Cortex of kidney (tissue), 1 donor: ENCODE measurements at places on chromosomes 5 and 9.

DNA sequence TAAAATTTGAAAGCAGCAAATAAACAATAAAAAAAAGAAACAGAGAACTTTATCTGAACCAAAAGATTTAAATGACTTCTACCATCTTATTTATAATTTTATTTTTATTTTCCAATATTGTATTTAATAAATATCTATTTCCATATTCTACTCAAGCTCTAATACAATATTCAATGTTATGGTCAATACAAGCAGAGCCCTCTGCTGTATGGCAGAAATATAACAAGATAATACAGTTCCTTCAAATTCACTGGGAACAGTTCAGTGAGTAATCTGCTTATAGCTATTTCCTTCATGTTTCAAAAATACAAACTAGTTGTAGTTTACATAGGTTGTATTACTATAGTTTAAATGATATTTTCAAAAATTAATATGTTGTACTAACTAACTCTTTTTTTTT, 332.7 kb downstream of the PRDM9 start:
- no peak for DNase-seq

- no peak for DNase-seq
Measured at GRCh38 chr5:100780376-100780870, 122.7 kb downstream of the ST8SIA4 start.

DNA sequence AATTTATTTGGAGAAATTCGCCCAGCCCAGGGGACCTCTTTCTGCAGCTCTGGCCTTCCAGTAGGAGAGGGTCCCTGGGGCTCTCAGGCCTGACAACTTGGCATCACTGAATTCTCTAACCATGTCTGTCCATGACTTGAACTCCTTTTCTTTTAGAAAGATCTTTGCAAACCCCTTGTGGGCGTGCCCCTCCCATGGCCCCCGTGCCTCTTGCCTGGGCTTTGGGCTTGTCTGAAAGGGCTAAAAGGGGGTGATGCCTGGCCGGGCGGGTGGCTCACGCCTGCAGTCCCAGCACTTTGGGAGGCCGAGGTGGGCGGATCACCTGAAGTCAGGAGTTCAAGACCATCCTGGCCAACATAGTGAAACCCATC, 3.2 kb upstream of the SQSTM1 start:
- DNase-seq = no peak

DNA sequence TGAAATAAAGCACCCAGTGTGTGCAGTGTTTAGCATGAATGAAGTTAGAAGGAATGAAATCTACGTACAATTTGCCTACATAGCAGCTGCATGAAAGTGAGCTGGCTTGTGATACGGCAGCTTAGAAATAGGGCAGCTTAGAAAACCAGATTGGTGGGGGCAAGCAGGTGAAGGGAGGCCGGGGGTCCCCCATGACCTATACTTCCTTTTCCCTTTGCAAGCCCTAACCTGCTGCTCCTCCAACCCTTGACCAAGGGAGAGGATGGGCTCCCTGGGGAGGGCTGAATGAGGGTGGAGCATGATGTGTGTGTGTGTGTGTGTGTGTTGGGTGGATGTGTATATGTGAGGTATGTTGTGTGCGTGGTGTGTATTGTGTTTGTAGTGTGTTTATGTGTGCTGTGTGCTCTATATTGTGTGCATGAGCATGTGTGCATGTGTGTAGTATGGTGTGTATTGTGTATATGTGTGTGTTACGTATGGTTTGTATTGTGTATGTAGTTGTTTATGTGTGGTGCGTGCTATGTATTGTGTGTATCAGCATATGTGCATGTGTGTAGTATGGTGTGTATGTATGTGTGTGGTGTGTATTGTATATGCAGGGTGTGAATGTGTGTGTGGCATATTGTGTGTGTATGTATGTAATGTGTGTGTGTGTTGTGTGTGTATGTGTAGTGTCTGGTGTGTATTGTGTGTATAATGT, 72.1 kb downstream of the TENT4A start:
- no peak for DNase-seq

DNA sequence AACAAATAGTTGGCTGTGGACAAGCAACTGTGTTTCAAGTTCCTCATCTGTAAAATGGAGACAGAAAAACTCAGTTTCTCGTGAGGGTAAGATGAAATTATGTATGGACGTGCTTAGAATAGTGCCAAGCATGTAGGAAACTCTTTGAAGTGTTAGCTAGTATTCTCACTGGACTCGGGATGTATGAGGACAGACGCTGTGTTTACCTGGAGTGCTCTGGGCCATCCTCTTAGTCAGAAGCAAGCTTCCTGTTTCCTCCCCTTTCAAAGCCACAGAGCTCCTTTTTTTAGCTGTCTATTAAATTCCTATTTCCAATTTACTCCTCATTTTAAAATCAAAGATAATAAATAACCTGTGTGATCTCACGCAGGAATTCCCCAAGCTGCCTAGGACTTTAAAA, 23.8 kb upstream of the IQGAP2 start:
- no peak for DNase-seq

- DNase-seq = no peak
Measured at GRCh38 chr9:2161661-2162060, 146.5 kb downstream of the SMARCA2 start.

DNA sequence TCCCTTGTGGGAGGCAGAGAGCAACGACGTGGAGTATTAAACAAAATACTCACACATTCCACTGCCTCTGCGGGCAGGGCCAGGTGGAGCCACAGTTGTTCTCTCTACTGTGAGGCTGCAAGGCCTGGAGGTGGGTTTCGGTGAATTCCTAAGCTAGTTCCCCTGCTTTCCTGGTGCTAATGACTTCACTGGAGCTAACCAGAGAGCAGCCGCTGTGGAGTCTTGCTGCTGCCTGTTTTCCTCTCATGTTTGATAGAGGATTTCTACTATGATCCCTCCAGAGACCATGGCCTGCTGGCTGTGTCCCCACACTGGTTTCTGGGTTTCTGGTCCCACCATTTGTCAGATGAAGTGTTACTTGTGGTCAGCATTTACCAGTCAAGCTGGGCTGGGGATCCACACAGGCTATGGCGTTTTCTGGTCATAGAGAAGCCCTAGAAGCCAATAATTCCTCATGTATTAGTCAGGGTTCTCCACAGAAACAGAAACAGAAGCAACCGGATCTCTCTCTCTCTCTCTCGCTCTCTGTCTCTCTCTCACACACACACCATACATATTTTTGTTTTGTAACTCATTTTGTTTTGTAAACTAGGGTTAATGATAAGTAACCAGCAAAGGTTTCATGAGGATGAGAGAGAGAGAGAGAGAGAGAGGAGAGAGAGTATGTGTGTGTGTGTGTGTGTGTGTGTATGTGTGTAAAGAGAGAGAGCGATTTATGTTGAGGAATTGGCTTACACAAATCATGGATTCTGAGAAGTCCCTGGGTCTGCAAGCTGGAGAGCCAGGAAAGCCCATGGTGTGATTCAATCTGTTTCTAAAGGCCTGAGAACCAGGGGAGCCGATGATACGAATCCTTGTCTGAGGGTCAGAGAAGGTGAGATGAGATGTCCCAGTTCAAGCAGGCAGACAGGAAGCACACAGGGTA, 403.0 kb downstream of the GADD45G start:
- no peak for DNase-seq

DNA sequence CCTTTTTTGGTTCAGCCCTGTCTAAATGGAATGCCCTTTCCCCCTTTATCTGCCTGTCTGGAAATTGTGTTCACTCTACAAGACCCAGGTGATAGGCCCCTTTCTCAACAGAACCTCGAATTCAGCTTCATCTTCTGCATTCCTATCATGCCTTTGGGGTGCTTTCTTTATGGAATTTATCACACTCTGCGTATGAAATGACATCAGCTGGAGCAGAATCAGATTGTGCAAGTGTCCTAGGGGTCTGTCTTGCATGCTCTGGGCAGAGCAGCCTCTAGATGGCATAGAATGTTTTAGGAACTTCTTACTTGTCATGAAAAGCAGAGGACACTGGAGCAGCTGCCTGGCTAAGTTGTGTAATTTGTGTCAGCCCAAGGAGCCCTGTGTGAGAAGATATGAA, 84.9 kb downstream of the ISL1 start:
- no peak for DNase-seq

GRCh38 chr5:94407023-94407422, 211.4 kb downstream of the KIAA0825 start:
- DNase-seq = no peak

- no peak for DNase-seq
Measured at GRCh38 chr9:20002011-20002410, 213.2 kb upstream of the SLC24A2 start.

GRCh38 chr5:161548487-161549094, 2.1 kb upstream of the GABRB2 start:
- no peak for DNase-seq

- no peak for DNase-seq
Measured at GRCh38 chr9:79962836-79963235, 391.1 kb downstream of the TLE4 start.

DNA sequence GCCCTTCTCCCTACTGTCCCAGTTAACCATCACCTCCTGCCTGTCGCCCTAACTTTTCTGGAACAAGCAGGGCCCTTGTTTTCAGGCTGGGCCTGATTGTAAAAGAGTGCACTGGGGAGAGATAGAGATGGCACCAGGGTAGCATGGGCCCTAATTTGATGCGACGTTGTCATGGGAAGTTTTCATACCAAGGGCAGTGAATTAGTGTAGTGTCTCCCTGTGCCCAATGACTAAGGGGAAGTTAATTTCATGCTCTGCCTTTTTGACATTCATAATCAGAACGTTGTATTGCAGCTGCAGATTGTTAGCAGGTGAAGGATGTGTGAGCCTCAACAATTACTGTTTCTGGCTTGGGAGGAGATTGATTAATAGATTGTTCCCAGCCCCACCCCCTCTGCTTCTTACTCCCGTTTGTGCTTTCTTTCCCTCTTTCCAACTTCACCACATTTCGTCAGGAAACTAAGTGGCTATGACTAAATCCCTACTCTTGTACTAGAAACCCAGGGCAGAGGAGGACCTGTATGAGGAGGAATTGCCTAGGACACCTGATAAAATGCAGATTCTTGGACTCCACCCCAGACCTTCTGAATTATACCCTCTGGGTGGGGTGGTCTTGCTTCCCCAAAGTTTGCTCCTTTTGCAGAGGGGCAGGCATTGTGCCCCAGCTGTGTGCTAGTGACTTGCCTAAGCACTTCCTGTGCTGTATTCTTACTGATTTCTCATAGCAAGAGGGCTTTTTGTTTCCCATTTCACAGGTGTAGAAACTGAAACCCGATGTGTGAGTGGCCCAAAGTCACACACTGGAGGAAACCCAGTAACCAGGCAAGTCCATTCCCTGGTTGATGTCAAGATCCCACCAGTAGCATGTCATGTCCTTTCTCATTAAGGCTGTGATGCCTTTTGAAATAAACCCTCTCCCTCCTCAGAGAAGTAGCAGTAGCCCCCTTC, 56.3 kb downstream of the DAB2IP start:
- no peak for DNase-seq

GRCh38 chr9:91177661-91178280, 183.9 kb downstream of the AUH start:
- no peak for DNase-seq

- DNase-seq = no peak
Measured at GRCh38 chr9:38423973-38424843, at the start of gene IGFBPL1. IGFBPL1 (minus strand) TSS chr9:38424454; CDS start chr9:38424424, 30 bp downstream.

DNA sequence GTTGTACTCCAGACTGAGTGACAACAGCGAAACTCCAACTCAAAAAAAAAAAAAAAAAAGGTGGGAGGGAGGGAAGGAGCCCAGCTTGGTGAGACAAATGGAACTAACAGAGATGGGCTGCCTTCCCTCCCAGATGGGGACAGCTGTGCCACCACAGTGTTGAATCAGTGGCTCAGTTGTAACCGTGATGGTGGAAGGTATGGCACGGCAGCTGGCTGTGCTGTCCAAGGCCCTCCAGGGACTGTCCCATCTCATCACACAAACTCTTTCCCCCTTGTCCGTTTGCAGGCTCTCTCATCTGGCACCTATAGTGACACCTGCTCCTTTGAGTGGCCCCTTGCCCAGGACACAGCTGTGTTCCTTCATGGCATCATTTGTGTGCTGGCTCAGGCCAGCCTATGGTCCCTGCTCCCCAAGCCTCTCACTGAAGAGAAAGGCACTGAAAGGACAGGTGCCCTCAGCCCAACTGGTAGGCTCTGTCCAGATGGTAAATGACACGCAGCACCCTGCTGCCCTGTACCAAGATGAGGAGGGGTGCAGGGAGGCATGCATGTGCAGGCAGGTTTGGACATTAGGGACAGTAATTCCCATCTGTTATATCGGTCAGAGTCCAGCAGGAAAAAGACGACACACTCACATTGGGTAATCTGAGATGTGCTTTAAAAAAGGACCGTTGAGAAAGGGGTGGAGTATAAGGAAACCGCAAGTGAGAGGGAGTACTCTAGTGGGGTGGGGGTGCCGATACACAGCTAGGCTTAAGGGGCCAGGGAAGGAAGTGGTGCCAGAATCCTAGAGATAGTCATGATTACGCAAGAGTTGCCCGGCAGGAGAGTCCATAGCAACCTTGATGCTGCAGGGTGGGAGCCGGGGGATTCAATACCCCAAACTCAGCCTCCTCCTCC, 4.3 kb downstream of the SMIM33 start:
- no peak for DNase-seq

DNA sequence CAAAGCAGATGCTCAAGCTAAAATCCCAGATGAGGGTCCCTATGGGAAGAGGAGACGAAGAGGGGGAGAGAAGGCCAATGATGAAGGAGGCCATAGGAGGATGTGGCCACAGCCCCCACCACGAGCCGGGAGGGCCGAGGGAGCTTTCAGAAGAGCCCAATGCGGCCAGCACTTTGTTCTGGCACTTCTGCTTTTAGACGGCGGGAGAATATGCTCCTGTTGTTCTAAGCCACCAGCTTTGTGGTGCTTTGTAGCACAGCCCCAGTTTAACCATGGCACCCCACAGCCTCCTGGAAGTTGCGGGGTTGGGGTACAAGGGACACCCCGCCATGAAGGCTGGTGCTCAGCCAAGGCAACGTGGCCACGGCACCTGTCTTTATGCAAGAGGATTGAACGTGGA, 33.4 kb downstream of the LPCAT1 start:
- no peak for DNase-seq

- DNase-seq = no peak
Measured at GRCh38 chr5:142689081-142689480, 3.2 kb upstream of the FGF1 start.

DNA sequence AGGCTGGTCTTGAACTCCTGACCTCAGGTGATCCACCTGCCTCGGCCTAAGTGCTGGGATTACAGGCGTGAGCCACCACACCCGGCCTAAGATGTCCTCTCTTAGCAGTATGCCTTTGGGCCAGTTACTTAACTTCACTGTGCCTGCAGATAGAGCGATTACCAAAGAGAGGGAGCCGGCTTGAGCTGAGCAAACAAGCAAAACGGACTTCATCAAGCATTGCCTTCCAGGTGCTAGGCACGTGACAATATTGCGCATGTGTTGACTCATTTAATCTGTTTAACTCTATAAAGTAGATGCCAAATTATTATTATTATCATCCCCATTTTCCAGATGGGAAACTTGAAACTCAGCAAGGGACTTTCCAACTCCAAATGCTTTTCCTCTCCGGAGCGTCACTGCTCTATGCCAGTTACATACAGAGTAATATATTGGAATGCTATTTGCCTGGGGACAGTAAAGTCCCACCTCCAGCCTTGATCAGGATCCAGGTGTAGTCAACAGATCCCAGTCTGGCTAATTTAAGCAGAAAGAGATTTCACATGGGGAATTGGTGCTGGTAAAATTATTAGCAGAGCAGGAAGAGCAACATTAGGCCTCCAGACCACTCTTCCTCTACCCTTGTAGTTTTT, 5.6 kb upstream of the C9orf152 start:
- DNase-seq = no peak
